CD4-positive, alpha-beta T cell treated with Interleukin-17A for 1 hour (primary cell): ENCODE measurements at places on chromosomes 5 and 9.

DNA sequence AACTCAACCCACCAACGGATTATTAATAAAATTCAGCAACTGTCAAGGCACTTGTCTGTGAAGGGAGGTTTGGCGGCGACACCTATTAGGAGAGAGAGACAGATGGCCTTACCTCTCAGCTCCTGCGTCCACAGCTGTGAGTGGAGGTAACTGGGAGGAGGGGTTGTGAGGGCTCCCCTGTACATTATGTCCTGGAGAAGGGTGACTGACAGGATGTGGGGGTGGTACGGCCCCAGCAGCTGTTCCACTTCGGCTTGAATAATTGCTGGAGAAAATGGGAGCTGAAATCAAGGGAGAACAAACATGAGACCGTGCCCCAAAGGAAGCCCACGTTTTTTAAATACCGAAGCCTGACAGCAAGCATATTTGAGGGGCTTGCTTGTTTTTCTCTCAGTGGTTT is 353.5 kb upstream of the RFX3 start:
- no peak for DNase-seq

DNA sequence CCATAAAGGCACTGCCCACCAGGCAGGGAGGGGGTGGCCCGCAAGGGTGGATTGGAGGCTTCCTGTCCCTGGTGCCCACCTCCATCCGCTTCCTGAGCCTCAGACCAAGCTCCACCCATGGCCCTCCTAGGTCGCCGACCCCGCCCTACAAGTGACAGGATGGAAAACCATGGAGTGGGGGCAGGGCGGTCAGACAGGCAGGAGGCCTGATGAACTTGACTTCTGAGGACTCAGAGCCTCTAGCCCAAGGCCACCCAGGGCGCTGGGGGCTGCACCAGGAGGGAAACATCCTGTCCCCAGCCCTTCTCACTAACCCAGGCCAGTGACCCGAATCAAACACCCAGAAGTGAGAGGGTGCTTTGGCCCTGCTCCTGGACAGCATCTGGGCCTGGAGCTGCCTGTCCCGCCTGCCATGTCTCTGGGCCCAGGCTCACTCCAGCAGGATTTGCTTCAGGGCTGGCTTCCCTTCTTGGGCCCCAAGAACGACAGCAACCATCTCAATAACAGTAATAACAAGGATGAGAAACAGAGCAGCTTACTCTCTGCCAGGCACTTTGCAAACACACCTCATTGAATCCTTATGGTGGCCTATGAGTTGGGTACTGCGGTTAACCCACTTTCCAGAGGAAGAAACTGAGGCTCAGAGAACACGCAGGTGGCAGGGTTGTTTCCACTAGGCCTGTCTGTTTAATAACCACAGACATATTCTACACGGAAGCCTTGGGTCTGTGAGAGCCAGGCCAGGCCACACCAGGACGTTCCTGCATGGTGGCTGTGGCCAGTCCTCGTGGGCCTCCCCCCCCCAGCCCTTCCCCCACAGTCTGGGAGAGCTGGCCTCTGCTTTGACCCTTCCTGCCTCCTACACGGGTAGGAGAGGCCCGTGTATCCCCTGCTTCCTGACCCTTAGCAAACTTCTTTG is 4.4 kb upstream of the ST6GALNAC6 start:
- peak; percentile 75 for DNase-seq

- DNase-seq: peak; percentile 69
Measured at GRCh38 chr9:111937781-111938426, 41.3 kb downstream of the UGCG start.

GRCh38 chr5:37916525-37916924 is 76.7 kb upstream of the GDNF start:
- DNase-seq: no peak

- DNase-seq: no peak
Measured at GRCh38 chr5:95411474-95411873, 20.3 kb downstream of the FAM81B start.

DNA sequence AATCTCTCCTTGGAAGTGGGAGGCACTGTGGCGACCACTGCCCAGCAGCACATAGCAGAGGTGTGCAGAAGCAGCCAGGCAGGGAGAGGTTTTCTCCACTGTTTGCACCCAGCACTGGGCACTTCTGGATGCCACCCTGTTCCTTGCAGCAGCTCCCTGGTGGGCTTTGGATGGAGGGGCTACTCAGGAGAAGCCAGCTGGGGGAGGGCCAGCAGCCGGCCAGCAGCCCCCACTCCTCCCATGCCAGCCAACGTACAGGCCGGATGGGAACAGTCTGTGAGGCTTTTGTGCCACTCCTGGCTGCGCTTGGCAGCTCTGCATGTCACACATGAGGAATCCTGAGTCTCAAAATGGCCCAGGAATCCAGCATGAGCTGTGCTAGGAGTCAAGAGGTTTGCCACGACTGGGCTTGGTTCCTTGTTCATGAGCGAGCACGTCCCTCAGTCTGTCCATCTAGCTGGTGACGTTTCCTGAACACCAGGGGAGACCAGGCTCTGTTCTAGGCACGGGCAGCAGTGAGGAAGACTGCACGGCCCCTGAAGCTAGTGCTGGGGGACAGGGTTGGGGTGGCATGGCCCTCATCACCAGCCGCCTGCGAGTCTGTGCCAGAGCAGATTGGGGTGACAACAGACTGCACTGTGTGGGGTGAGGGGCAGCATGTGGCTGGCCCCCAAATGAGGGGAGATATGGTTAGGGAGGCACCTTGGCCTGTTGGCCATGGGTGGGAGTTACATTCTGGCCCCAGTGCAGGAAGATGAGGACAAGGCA is 10.1 kb downstream of the PHF2 start:
- DNase-seq: no peak

GRCh38 chr5:10863763-10864383 is 102.8 kb upstream of the DAP start:
- DNase-seq: peak; percentile 47

- DNase-seq: no peak
Measured at GRCh38 chr5:75260708-75261107, 24.0 kb upstream of the ANKRD31 start.

- no peak for DNase-seq
Measured at GRCh38 chr9:101618698-101619097, 23.9 kb upstream of the PPP3R2 start.

- no peak for DNase-seq
Measured at GRCh38 chr9:71814226-71814625, 45.9 kb upstream of the CEMIP2 start.

- DNase-seq: no peak
Measured at GRCh38 chr9:133140174-133140505, 19.1 kb upstream of the RALGDS start.

DNA sequence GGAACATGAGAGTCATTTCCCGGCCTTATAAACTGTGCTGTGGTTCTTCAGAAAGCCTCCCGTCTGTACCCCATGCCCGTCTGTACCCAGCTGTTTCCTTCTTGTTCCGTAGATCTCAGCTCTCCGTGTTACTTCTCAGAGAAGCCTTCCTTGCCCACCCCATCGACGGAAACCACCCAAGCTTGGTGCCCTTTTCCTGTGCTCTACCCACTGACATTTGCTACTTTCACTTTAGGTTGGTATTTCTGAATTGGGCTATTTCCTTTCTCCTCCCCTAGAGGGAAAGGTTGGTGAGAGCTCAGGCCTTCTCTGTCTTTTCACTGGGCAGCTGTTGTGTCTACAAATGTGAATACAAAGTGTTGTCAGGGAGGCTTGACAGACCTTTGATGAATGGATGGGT is 764.5 kb upstream of the ADAMTS16 start:
- no peak for DNase-seq

DNA sequence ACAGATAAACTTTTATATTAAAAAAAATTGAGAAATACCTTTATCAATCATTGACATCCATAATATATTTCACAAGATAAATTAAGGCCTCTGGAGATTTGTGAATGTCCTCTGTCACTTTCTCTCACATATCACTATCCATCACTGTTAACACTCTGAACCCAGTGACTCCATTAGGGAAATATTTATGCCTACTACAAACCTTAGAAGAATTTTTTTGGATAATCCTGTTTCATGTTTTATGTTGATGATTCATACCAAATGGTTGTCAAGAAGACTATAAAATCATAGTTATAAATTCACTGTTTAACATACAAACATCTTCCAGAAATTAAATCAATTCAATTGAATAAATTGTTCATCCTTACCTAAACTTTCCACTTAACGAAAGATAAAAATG is 357.6 kb upstream of the CDH10 start:
- no peak for DNase-seq

- DNase-seq: no peak
Measured at GRCh38 chr9:133429641-133430161, 7.5 kb downstream of the ADAMTS13 start.

DNA sequence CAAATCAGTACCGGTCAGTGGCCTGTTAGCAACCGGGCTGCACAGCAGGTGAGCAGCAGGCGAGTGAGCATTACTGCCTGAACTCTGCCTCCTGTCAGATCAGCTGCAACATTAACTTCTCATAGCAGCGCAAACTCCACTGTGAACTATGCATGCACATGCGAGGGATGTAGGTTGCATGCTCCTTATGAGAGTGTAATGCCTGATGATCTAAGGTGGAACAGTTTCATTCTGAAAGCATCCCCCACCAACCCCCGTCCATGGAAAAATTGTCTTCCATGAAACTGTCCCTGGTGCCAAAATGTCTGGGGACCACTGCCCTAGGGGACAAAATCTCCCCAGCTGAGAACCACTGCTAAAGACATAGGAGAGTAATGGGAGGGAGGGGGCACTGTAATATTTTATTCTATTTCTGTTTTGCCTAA is 51.1 kb downstream of the P4HA2 start:
- no peak for DNase-seq

DNA sequence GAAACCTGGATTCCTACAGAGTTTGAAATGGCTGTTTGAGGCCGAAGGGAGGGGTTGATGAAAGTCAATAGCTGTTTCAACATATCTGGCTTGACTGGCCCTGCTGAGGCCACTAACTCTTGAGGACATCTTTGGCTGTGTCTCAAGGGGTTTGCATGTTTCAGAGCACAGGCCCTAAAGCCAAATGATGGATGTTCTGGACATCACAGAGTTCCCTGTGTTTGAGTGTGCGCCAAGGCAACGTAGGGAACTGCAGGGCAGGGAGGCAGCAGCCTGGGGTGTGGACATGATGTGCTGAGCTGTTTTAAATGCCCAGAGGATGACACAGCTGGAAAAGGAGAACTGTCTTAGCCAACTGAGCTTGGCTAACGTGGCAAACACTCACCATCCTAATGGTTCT is 89.6 kb downstream of the RAPGEF1 start:
- DNase-seq: no peak

GRCh38 chr5:38809388-38810359 is 36.1 kb upstream of the OSMR start:
- DNase-seq: peak; percentile 31
